Stimulated activated CD4-positive, alpha-beta T cell treated with anti-CD3 and anti-CD28 coated beads, Interleukin-15, amount 100 ng/mL, for 48 hours (primary cell): ENCODE measurements at places on chromosomes 2 and 18.

- DNase-seq = no peak
These were observed 64.4 kb downstream of the LCLAT1 start for GRCh38 chr2:30511122-30512083.

- DNase-seq = no peak
These were observed 263.6 kb downstream of the LPIN1 start for GRCh38 chr2:12010059-12010458.

- no peak for DNase-seq
These were observed 1.8 kb downstream of the NMI start for GRCh38 chr2:151287513-151288250.

DNA sequence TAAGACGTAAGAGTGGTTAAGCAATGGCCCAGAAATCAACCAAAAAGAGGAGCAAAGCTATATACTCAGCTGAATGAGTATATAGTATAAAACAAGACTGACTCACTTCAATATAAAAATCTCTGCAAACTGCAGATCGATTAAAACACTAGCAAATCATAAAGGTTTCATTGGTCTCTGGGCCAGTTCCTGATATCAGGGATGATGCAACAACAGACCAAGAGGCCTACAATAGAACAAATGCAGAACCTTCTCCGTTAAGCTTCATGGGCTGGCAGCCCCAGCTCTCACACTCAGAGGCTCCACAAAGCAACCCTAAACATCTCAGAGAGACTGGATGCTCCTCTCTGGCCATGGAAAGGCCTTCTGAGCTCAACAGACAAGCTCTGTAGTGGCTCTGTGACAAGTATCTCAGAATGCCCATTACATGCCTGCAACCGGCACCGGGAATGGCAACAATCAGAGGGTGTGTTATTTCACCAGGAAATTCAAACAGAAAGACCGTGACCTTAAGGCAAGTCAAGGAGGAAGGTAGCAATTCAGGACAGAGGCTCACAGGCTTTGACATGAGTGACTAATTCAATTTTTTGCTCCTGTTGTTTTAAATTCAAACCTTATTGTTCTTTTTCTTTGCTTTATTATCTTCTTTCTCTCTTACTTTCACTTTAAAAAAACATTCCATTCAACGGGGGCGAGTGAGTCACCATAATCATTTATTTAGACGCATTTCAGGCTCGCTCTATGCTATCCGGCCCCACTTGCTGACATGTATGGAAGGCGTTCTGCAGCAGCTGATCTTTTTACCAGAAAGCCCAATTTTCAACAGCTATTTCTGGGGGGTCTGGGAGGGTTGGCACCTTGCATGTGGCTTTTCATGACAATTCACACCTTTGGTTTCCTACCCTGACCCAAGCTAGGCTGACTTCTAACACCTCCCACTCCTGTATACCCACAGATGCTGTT lies 15.1 kb downstream of the CYRIA start:
- no peak for DNase-seq

DNA sequence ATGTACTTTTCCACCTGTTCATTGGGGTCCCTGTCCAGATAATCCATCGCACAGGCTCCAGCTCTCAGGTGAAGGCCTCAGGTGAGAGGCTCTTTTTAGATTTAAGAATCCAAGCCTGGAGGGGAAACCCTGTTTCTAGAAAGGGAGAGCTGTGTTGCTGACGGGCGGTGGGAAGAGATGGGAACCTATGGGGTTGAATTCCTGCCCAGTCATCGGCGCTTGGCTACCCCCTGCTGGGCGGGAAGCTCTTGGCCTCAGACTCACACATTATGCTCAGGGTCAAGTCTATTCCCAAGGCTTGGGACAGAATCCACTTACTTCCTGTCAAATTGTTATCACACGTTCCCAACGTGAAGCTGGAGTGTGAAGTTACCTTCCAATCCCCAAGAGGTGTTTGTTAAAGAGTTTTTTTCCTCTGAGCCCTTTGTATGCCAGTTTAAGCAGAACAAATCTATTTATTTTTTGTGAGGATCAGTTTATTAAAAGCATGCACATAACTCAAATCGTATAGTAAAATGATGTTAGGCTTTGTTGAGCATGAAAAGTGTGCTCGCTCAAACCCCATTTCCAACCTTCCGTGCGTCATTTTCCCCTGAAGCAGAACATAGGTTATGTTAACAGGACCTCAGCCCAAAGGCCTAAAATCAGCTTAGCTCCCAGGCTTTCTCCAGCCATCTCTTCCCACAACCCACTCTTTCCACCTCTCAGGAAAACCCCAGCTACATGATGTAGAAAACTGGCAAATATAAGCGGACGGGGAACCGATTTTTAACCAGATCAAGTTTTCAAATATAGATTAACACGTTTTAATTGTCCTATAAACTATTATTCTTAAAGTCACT lies 181.7 kb upstream of the ETAA1 start:
- DNase-seq = no peak

GRCh38 chr2:210503725-210504191 lies 27.2 kb upstream of the LANCL1 start:
- no peak for DNase-seq

- no peak for DNase-seq
These were observed 20.1 kb upstream of the SLC39A10 start for GRCh38 chr2:195636890-195637289.

- DNase-seq = no peak
These were observed 108.8 kb upstream of the TRIB2 start for GRCh38 chr2:12607971-12608370.

GRCh38 chr2:225764346-225764745 lies 364.8 kb downstream of the NYAP2 start:
- DNase-seq = no peak

GRCh38 chr18:33183136-33183535 lies 257.4 kb downstream of the CCDC178 start:
- no peak for DNase-seq
